ENCODE measurements at places on chromosomes 3 and 15.

DNA sequence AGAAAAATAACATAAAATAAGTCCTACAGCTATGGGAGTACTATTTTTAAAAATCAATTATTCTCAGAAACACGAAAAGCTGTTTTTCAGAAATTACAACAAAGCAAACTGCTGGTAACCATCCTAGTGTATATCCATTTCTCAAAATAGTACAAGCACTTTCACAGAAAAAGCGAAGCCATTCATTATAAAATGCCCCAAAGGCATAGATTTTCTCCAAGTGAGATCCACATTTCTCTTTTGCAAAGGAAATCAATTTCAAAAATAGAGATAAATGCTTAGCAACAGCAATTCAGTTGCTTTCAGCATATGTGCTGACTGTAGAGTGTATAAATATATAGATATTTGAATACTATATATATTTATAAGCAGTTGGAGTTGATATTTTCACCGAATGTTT, 1266.3 kb downstream of the SI start:
- no peak for DNase-seq

GRCh38 chr3:116298151-116298550, 147.1 kb downstream of the LSAMP start:
- DNase-seq, result no peak

- no peak for DNase-seq
Observed at GRCh38 chr3:41674449-41674848, 287.5 kb downstream of the ULK4 start.

GRCh38 chr3:21055015-21055414, 696.0 kb downstream of the ZNF385D start:
- DNase-seq, result no peak

DNA sequence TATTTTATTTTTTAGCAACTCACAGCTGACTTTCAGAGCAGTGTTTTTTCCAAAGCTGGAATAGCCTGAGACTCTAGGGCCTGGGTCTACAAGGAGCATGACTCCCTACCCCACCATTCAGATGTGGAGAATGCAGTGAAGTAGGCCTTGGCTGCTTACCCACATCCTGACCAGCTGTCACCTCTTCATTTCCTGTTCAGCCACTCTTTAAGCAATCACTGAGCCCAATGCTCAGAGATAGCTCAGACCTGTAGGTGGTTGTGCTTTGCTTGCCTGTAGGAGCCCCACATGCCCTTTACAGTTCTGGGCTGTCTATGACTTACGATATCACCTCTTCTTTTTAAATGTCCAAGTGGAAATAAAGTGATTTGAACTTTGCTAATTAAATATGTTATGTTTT, 148.1 kb downstream of the NEK11 start:
- no peak for DNase-seq

DNA sequence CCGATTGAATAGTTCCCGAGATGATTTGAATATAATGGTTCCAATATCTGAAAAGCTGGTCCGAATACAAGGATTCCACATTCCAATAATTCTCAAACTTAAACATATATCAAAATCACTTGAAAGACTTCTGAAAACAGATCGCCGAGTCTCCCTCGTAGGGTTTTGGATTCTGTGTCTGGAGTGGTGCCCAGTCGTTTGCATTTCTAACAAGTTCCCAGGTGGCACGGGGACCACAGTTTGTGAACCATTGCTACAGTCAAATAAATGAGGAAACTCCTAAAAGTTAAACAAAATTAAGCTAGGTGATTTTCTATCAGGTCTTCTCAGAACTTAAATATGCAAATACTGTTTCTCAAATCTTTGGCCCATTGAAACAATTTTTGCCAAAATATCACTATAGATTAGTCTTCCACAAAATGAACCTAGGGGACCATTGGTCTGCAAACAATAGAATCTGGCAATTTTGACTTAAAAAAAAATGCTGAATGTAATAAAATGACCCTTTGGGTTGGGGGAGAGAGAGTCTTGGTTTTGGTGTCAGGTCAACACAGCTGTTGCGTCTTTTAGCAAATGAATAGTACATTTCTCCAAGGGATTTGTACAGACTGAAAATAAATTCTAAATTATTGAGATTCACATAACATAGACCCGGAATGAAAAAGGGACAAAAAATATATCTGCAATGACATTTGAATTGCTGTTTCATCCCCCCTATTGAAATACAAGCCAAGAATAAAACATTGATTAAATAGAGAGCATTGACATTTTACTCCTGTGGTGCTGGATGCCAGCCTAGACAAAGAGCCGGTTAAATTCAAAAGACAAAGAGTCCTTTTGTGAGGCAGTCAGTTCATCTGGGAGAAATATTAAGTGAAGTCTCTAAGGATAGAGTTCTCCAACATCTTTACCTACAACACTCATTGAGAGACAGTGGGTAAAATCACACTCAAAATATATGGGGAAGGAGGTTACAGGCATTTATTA, 175.7 kb upstream of the ADAMTS9 start:
- DNase-seq, result no peak

DNA sequence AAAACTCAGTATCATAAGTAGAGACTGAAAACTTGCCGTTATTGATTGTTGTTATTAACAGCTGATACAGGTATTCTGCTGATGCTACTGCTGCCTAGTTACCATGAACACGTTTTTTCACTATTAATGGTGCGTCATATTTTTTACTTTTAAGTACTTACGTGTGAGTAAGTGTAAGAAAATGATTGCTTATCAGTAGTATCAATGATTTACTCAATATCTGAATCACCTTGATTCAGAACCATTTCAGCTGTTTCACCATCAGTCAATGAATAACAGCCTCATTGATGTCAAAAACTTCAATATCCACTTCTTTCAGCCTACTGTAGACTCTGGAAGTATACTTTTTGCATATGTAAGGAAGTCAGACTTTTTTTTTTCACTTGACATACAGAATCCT, 4.7 kb downstream of the CCR8 start:
- DNase-seq, result no peak
